Anterior cingulate cortex (tissue), 58 donors: ENCODE measurements at places on chromosomes 1 and 21.

GRCh38 chr21:45300786-45301520, 13.3 kb upstream of the POFUT2 start:
- no peak for DNase-seq

- no peak for DNase-seq
These were observed 16.1 kb downstream of the IFT25 start for GRCh38 chr1:53929246-53929960.

DNA sequence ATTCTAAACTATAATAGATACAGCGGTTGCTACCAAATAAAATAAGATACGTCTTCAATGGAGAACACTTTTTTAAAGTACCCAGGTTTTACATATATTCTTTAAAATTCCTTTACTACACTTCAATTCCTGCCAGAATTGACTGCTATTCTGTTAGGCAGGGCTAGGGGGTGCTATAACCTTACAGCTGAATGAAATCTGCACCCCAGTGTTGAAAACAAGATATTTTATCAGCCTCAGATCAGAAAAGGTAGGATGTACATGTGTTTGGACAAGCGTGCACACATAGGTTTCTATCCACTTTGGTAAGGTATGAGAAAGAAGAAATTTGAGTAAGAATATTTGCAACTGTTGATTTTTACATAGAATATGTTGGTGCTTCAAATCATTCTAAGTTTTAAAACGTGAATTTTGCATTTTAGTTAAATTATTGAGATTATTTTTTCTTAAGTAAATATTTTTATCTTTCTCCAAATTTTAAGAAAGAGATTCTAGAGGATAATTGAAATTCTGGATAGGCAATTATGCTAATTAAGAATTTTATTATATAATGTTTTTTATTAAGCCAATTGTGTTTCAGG, 490.8 kb upstream of the ADGRL4 start:
- DNase-seq, result no peak

DNA sequence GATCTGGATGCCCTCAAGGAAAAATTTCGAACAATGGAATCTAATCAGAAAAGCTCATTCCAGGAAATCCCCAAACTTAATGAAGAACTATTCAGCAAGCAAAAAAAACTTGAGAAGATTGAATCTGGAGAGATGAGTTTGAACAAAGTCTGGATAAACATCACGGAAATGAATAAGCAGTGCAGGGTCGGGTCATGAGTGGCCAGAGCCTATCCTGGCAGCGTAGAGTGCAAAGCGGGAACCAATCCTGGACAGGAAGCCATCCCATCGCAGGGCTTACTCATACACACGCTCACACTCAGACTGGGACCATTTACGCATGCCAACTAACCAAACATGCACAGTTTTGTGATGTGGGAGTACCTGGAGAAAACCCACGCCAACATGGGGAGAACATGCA, 43.1 kb downstream of the ZMYM1 start:
- DNase-seq, result no peak

DNA sequence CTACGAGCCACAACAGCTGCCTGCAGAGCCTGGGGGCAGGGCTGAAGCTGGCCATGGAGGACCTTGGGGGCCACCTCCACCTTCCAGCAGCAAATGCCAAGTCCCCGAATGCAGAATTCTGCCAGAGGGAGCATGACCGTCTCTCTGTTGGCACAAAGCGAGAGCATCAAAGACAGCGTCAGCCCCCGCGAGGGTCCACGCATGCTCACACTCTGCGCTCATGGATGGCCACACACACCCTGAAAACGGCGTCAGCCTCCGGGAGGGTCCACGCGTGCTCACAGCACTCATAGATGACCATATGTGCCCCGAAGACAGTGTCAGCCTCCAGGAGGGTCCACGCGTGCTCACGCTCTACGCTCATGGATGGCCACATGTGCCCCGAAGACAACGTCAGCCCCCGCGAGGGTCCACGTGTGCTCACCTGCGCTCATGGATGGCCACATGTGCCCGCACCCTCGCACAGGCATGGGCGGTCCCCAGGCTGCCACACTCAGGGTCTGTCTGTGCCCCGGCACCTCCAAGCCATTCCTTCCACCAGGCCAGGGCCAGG, 46.5 kb downstream of the MORN1 start:
- DNase-seq, result no peak

GRCh38 chr1:112712701-112713128, 2.4 kb downstream of the PPM1J start:
- DNase-seq, result no peak

DNA sequence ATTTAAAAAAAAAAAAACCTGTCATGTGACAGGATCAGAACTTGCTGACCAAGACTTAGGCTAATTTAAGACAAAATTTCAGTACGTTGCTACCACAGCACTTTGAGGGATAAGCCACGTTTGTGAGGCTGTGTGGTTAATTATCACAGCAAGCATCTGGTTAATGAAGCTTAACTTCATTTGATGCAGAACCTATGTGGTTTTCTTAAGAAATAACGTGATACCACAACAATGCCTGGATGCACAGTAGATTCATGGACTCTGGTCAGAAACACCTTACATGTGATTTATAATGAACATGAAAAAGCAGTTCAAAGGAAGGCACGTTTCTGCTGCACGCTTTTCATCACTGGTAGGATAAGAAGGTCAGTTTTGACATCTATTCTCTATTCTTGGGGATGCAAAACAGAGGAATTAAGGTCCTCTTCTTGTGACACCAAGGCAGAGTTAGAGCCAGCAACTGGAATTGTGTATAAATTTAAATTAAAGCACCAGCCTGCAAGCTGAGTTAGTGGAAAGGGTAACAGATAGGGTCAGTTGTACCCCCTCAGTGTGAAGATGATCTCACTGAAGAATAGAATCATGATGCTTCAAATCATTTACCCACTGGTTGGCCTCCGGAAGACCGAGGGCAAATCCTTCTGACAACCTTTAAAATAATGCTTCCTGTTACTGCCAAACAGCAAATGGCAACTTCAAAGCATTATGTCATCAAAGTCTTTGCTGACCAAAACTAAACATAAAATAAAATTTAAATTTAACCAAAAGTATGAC, 6.0 kb upstream of the KRTAP8-1 start:
- no peak for DNase-seq

- no peak for DNase-seq
These were observed 10.3 kb downstream of the INSRR start for GRCh38 chr1:156848461-156849150.

- no peak for DNase-seq
These were observed 13.0 kb downstream of the PHGDH start for GRCh38 chr1:119724611-119725218.

- DNase-seq, result no peak
These were observed 30.5 kb downstream of the SIM2 start for GRCh38 chr21:36729310-36729970.

DNA sequence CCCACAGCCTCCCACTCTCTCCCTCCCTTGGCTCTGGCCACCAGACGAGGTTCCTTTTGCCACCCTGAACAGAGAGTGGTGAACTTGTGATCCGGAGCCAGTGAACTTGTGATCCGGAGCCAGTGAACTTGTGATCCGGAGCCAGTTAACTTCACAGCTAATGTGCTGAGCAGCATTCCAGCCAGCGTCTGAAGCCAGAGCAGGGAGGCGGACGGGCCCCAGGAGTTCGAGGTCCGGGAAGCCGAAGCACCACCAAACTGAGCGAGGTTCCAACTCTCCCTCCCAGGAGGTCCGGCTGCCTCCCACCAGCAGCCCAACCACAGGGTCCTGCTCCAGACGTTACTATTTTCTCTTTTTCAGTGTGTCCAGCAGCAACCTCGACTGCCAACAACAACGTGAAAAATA, 85.8 kb downstream of the SYF2 start:
- DNase-seq, result no peak

- DNase-seq, result no peak
These were observed 95.0 kb downstream of the SUSD4 start for GRCh38 chr1:223269006-223269405.

DNA sequence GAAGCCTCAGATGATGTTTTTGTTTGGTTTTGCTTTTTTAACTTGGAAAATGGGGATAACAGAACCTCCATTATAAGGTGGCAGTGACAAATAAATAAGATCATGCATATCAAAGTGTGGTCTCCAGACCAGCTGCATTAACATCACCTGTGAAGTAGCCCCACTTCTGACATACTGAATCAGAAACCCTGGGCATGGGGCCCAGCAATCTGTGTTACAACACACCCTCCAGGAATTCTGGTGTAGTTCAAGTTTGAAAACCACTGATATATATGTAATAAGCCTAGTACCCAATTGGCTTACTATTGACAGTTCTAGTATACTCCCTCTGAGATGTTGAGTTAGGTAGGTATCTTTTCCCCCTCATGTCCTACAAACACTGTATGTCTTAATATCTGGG, 24.1 kb upstream of the RNF19B start:
- DNase-seq, result no peak

GRCh38 chr1:4016351-4017130, 116.5 kb upstream of the C1orf174 start:
- DNase-seq, result no peak

- DNase-seq, result no peak
These were observed 316.9 kb upstream of the CXADR start for GRCh38 chr21:17195976-17196375.

GRCh38 chr1:150807249-150808023, 624 bp downstream of the CTSK start:
- DNase-seq, result no peak

DNA sequence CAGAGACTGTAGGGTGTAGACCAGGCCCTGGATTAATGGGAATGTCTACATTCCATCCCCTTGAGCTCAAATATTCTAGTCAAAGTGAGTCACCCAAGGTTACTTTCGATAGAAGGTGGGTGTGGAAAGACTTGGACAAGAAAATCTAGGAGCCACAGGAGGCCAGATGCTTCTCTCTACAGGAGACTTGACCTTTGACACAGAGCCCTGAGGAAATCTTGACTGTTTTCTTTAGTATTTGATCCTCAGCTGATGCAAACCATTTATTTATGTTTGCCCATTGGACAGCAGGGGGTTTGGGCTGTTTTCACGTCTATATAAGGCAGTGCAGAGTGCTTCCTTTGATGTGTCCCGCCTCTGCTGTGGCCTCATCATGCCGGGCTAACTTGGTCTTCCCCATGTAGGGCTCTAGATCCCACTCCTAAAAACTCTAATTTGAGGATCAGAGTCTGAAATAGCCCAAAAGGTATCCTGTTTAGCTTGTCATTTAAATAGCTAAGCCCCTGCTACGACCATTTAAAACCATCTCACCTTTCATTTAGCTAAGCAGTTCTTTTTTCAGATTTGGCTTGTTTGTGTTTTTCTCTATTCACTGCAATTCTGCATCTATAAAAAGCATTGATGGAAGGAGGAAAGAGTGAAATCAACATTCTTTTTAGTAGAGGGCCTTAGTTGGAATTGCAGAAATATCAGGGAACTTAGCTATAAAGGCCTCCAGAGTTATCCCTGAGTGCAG, 15.5 kb upstream of the MAP3K7CL start:
- no peak for DNase-seq

GRCh38 chr1:54239035-54239383, 39.0 kb downstream of the MRPL37 start:
- DNase-seq, result no peak

GRCh38 chr1:2534687-2535441, 4.8 kb upstream of the HES5 start:
- no peak for DNase-seq

DNA sequence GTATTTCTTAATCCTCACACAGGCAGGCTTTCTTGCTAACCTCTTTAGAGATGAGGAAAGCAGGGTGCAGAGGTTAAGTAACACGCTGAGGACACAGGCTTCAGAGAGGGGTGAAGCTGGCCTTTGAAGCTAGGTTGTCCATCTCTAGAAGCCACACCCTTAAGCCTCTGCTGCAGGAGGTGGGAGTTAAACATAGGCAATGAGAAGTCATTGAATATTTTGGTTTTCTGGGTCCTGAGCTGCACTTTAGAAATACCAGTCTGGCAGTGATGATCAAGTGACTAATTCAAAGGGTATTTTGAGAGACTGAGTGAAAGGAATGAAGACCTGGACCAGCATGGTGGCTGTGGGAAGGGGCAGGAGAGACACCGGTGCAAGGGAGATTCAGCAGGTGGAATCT, 9.9 kb downstream of the KCNJ15 start:
- no peak for DNase-seq

GRCh38 chr1:17946434-17946833, 161.2 kb upstream of the IGSF21 start:
- DNase-seq, result no peak

- DNase-seq, result no peak
These were observed 5.2 kb downstream of the PADI1 start for GRCh38 chr1:17210176-17210575.

GRCh38 chr1:107993920-107994319, 28.9 kb upstream of the VAV3 start:
- no peak for DNase-seq

- DNase-seq, result no peak
These were observed 3.9 kb upstream of the COL18A1 start for GRCh38 chr21:45401054-45401518.

GRCh38 chr1:61752921-61753389, 10.7 kb downstream of the PATJ start:
- no peak for DNase-seq

- DNase-seq, result no peak
These were observed 3.2 kb downstream of the PLEKHO1 start for GRCh38 chr1:150152772-150153456.

- no peak for DNase-seq
These were observed 11.8 kb upstream of the MMEL1 start for GRCh38 chr1:2644591-2645101.

DNA sequence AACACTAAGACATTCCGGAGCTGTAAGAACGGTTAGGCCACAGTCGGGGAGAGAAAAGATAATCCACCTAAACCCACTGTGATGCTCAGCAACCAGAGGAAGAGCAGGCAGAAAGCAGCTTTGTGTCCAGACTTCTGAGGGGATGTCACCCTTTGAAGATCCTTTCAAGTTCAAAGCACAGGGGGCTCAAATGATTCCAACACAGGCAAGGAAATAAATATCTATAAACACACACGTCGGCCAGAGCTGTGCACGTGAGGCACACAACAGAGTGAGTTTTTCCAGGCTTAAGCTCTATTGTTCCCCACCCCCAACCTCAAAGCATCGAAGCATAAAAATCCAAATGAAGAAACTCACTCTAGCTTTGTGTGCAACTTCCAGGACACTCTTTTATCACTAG, 479.0 kb downstream of the DISC1 start:
- no peak for DNase-seq

DNA sequence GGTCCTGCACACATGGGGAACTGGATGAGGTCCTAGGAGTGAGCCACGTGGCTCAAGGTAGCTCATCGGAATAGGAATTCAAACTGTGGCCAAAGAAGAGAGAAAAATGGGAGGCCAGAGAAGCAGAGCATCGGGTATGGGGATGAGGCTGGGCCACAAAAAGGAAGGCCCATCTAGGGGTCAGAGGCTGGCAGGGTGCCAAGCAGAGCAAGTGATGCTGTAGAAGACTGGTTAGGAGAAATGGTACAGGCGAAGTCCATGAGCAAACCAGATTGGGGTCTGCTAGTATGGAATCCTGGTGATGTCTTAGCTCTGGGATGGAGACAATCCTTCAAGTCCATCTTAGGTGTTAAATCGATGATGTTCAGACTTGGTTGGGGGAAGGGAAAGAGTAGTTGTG, 68.0 kb downstream of the TEX35 start:
- no peak for DNase-seq
